ENCODE measurements at places on chromosomes 1 and 21.
A peak's percentile ranks its signal among the peaks of the same experiment; 100 is the strongest.

- DNase-seq: no peak
These were observed 7.1 kb upstream of the PRCC start for GRCh38 chr1:156760092-156760795.

GRCh38 chr1:181577475-181577874 lies 94.2 kb downstream of the CACNA1E start:
- DNase-seq: no peak

- DNase-seq: peak; percentile 30
These were observed 233.0 kb upstream of the IRF2BP2 start for GRCh38 chr1:234842726-234843641.

GRCh38 chr21:33543505-33544129 lies 779 bp downstream of the SON start:
- DNase-seq: no peak

DNA sequence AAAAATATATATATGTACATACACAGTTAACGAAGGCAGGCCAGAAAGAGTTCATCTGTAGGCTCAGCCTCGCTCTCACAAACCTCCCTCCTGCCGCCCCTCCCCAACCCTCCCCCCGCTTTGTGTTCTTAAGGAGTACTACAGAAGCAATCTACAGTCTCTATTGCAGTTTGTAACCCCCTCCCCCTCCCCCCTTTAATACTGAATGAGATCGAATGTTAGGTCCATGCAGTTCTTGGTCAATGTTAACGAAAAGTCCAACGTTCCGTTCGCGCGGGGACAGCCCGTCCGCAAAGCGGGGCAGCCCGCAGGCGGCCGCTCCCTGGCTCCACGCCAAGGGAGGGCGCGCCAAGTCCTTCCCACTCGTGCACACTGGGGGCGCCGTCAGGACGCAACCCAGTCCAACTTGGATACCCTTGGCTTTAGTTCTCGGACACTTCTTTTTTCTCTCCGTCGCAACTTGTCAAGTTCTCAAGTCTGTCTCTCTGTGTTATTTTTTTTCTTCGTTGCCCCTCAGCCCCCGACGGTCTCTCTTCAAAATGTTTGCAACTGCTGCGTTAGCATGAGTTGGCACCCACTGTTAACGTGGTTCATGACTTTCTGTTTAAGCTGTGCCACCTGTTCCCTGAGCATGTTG lies 2.2 kb downstream of the JUN start:
- DNase-seq: peak; percentile 66

DNA sequence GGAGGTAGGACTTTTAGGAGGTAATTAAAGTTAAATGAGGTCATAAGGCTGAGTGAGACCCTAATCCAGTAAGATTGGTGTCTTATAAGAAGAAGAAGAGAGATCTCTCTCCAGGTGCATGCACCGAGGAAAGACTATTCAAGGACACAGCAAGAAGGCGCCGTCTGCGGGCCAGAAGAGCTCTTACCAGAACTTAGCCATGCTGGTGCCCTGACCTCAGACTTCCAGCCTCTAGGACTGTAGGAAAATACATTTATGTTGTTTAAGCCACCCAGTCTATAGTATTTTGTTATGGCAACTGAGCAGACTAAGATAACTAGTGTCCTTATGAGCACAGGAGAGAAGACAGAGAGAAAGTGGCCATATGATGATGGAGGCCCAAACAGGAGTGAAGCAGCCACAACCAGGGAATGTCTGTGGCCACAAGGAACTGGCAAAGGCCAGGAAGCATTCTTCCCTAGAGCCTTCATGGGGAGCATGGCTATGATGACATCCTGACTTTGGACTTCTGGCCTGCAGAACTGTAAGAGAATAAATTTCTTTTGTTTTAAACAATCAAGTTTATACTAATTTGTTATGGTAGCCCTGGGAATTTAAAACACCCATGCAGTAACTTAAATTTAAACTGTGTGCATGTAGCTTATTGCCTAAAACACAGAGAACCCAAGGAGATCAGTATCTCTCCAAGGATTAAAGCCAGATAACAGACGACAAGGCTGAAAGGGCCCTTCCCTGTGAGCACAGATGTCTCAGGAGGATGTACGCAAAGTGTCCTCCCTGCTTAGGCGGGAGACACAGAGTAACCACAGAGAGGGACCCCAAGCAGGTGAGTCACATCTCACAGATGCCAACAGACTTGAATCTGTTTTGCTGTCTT lies 9.9 kb upstream of the CD58 start:
- DNase-seq: no peak

DNA sequence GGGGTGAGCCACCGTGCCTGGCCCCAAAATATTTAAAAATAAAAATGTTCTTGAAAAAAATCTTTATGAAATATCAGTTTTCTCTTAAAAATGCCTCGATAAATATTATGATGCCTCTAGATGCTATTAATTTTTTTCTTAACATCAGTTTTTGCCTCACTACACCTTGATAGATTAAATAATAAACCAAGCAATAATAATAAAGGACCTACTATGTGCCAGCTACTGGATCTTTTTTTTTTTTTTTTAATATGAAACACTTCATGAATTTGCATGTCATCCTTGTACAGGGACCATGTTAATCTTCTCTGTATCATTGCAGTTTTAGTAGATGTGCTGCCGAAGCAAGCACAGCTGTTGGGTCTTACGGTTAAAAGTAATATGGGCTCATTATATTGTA lies 17.5 kb upstream of the TBX19 start:
- DNase-seq: no peak

- DNase-seq: no peak
These were observed 6.3 kb upstream of the GPR25 start for GRCh38 chr1:200866521-200866920.

- DNase-seq: no peak
These were observed 126.9 kb downstream of the SETD4 start for GRCh38 chr21:35933466-35933865.

DNA sequence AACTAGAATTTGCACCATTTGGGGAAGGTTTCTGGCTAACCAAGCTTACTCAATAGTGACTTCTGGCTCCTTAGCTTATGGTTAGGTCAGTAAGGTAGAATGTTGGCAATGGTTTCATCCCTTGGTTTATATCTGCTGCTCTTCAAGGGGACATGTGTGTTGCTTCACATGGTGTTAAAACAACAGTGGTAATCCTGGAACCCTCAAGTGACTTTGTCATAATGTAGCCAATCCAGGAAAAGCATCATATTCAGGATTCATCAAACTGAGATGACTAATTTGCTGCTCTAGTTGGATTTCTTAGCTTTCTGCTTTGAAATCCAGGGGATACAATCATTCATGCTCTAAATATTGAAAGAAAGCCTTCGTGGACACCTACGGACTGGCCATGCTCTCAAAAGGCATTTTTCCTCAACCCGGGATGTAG lies 108.7 kb downstream of the RGL1 start:
- no peak for DNase-seq

DNA sequence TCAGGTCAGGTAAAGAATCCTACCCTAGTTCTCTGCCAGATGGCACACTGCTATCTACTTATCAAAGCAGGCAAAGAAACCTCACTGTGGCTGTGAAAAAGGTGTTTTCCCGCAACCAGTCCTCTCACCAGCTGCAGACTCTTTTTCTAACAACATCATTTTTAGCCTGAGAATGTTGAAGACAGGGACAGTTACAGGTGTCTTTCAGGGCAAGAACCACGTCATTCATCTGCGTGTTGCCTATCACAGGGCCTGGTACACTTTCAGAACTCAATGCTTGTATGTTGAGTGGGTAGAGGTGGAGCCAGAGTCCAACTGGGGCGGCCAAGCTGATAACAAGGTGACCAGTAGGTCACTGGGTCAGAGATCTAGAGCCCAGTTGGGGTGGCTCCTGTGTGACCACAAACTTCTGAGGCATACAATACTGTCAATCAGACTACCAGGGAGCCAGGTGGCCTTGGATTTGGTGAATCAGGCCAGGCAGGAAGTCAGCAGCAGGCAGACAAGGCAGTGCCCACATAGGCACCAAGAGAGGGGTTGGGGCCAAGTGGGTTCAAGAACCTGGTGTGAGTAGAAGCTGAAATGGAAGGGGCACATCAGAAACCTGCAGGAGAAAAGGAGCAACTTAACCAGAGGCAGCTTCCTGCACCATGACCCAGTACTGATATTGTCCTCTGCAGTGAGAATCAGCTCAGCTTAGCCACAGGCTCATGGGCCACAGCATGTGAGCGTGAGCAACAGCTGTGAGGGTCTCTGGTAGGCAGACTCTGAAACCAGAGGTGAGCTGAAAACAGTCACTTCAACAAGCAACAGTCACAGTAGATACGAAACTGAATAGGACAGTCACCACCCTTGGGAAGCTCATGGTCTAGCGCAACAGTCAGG lies 123.6 kb downstream of the DTL start:
- no peak for DNase-seq

DNA sequence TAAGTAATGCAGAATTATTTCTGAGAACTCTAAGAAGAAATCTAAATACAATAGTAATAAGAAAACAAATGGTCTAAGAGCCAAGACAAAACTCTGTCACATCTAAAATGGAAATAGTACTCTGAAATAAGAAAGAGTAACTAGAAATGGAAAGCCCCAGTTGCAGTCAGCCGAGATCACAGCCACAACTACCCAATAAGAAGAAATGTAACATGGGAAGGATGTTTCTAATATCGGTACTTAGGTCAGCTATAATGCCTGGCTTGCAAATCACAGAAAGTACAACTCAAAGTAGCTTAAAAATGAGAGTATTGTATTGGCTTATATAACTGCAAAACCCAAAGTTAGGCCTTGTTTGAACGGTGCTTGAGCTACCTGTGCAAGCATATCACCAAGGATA lies 58.6 kb upstream of the USP25 start:
- DNase-seq: no peak

GRCh38 chr1:18951818-18952391 lies 4.6 kb downstream of the IFFO2 start:
- DNase-seq: peak; percentile 85

DNA sequence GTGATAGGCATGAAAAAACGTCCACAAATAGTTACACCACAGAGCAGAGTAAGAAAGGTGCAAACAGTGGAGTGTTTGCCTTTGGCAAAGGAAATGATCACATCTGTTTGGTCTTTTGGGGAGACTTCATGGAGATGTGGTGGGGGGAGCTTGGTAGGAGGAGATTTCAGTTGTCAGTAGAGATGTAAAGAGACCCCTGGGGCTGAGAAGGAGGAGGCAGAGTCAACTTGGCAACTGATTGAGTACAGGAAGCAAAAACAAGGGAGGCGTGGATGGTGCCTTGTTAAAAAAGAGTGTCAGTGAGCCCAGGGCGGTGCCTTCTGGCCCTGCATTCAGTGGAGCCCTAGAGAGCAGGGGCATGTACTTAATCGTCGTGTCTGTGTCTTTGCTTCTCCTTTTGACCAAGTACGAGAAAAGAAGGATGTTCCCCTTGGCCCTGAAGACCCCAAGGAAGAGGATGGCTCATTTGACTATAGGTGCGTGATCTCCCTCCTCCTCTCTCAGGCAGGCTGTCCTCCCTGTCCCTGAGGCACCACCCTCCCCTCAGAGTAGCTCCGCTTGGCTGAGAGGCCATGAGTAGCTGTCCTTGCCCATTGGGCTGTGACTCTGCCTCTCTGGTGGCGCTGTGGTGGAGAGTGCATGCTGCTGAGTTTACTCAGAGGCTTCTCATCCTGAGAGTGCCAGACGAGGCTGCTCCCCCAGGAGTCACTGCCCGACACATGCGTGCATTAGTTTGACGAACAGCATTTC lies 30.4 kb upstream of the CNTN2 start:
- no peak for DNase-seq

DNA sequence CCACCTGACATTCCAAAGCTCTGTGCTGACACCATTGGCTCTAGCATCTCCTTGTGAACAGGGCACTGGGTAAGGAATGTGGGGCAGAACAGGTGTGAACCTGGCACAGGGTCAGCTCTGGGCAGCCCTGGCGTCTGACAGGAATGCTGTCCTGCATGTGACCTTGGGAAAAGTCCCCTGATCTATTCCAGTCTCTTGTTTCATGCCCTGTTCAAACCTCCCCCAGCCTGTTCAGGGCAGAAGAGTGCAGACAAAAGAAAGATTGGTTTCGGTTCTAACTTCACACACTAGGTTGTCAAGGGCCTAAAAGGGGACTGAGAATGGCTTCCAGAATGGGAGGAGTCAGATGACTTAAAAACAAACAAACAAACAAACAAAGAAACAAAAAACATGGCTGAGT lies 27.6 kb upstream of the SDHB start:
- DNase-seq: no peak

GRCh38 chr1:220458936-220459335 lies 69.0 kb upstream of the MARK1 start:
- DNase-seq: no peak

- DNase-seq: no peak
These were observed 149.5 kb upstream of the HP1BP3 start for GRCh38 chr1:20936621-20937020.

- no peak for DNase-seq
These were observed 87.6 kb upstream of the RUNX1 start for GRCh38 chr21:35136586-35137219.

DNA sequence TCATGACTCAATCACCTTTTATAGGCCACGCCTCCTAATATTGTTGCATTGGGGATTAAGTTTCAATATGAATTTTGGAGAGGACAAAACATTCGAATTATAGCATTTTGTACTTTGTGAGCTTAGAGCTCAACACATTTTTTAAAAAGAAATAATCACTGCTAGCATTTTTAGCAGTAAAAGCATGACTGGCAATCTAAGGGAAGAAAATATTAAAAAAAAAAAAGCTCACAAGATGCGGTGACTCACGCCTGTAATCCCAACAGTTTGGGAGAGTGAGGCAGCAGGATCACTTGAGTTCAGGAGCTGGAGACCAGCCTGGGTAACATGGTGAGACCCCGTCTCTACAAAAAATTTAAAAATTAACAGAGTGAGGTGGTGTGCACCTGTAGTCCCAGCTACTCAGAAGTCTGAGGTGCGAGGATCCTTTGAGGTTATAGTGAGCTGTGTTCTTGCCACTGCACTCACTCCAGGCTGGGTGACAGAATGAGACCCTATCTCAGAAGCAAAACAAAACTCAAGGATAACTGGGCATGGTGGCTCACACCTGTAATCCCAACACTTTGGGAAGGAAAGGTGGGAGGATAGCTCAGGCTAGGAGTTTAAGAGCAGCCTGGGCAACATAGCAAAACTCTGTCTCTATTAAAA lies 28.8 kb upstream of the DIPK1A start:
- no peak for DNase-seq

DNA sequence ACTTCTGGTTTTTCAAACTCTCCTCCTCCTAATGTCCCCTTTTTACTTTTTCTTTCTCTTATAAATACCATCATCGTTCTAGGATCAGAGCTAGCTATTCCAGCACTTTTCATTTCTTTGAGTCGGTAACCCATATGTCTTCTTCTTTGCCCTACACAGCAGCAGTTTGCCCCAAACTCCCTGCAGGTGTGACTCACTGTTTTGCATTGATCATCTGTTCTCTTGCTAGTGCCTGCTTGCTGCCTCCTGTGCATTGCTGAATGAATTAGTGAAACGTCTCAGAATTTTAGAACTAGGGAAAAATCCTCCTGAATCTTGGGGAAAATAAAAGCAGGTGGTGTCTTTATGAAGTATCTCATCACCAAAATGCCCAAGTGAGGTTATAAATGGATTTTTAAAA lies 21.7 kb downstream of the KCNK2 start:
- no peak for DNase-seq

- DNase-seq: no peak
These were observed 33.5 kb downstream of the CTBS start for GRCh38 chr1:84540759-84541158.

Data from naive thymus-derived CD8-positive, alpha-beta T cell (primary cell).